ENCODE measurements at places on chromosomes 6 and 20.

GRCh38 chr6:80197474-80197873, 91.0 kb downstream of the BCKDHB start:
- no peak for DNase-seq

GRCh38 chr6:159833997-159834603, 34.0 kb downstream of the PNLDC1 start:
- DNase-seq = no peak

DNA sequence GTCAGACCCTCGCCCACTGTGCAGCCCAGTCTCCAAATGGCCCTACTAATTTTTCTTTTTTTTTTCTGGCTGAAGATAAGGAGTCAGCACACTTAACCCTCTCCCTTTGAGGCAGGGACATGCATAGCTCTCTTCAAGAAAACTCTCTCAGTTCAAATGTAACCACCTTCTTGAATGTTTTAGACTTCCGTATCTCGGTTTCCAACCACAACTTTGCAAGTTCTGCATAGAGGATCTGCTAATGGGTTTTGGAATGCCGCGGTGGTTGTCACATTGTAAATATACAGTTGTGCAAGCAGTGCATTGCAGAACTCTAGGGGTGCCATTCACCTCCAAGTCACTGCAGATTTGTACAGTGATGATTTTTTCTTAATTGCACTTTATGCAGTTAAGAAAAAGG, 59.4 kb upstream of the SLC35B3 start:
- no peak for DNase-seq

GRCh38 chr6:166488076-166488685, 98.3 kb downstream of the RAMACL start:
- peak; percentile 53 for DNase-seq

- no peak for DNase-seq
These were observed 215.5 kb upstream of the MCHR2 start for GRCh38 chr6:100209323-100210136.

GRCh38 chr6:96286503-96286902, 235.1 kb upstream of the UFL1 start:
- no peak for DNase-seq

DNA sequence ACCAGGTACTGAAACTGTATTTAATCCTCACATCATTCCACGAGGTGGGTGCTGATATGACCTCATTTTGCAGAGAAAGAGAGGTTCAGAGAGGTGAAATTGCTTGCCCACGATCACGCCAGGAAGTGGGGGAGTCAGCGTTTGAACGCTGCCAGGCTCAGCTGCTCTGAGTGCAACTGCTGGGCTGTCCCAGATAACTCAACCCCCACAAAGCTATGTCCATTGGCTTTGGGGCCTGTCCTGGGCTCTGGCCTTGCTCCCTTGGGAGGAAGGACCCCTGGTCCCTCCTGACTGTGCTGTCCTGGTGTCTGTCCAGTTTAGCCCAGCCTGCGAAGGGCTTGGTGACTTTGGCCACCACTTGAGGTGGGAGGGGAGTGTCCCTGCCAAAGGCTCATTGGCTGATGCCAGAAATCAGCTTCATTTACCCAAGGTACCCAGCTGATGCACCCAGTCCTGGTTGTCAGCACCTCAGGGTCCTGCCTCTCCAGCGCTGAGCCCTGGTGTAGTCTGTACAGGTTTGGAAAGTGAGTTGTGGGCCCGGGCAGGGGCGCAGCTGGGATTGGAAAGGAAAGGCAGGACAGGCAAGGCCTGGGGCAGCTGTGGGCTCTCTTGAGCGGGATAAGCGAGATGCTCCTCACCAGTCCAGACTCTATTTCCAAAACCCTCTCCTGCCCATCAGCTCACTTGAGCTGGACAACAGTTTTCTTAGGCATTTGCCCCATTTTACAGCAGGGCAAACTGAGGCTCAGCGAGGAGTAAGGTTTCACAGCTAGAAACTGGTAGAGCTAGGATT, 38.5 kb downstream of the SUN5 start:
- no peak for DNase-seq

DNA sequence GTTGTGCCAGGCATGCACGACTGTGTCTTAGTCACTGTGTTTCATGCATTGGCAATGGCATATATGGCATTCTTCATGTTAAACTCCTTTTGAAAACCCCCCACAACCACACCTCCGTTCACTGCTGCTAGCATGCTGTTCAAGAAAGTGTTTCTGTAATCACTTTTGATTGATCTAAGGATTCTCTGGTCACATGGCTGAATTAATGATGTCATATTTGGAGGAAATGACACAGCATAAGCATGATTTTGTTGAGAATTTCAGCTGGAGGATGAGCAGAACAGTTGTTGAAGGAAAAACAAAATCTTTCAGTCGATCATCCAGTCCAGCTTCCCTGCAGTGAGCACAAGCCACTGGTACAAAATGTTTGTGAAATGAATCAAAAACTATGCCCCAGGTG, 203.5 kb upstream of the ECI2 start:
- DNase-seq = no peak

DNA sequence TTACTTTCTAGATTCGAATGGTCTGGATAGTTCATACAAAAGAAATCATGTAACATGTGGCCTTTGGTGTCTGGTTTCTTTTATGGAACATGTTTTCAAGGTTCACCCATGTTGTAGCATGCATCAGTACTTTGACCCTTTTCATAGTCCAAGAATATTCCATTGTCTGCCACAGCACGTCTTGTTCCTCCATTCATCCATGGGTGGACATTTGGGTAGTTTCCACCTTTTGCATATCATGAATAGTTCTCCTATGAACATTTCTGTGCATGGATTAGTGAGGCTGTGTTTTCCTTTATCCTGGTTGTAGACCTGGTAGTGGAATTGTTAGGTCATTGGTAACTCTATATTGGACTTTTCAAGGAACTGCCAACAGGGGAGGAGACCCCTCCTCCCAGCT, 31.7 kb downstream of the GSTA3 start:
- no peak for DNase-seq

DNA sequence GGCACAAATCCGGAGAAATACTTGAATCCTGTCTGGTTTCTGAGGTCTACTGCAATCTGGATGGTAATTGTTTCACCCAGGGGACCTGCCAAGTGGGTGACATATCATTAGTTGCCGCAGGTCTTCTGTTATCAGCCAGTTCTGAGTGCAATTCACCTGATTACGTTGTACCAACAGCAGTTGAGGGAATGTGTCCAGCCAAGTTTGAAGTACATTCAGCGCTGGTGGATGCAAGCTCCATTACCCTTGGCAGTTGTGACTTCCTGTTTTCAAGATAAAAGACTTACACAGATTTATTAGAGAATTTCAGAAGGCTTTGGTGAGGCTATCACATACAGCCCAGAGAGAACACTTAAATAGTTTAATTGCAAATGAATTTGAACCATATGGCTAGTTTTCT, 42.8 kb downstream of the FNDC1 start:
- DNase-seq = no peak

- DNase-seq = no peak
These were observed 100.7 kb downstream of the FOXO3 start for GRCh38 chr6:108661430-108661829.

DNA sequence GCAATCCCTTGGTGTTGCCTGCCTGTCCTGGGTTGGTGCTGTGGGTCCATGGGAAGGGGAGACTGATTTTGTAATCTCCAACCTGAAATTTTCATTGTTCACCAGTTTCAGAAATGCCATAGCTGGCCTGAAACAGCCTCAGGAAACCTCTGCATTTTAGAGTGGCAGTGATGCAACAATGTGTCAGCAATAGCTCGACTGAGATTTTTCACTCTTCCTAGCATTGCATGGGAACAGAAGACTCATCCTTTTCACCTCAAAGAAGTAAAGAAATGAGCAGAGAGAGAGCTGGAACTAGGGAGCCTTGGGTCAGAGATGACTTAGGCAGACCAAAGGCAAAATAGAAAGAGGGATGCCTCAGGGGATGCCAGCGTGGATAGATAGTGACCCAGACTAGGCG, 23.7 kb upstream of the TMEM14A start:
- DNase-seq = no peak

GRCh38 chr6:74534465-74535211, 671.2 kb downstream of the COL12A1 start:
- DNase-seq = no peak

DNA sequence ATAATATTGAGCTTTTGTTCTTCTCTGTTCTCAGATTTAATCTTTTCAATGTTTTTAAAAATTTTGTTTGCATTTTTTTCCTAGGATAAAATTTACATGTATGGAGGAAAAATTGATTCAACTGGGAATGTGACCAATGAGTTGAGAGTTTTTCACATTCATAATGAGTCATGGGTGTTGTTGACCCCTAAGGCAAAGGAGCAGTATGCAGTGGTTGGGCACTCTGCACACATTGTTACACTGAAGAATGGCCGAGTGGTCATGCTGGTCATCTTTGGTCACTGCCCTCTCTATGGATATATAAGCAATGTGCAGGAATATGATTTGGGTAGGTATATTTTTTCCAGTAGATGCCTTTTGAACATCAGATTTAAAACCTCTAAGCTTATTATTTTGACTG, 89.8 kb downstream of the ATRN start:
- no peak for DNase-seq

DNA sequence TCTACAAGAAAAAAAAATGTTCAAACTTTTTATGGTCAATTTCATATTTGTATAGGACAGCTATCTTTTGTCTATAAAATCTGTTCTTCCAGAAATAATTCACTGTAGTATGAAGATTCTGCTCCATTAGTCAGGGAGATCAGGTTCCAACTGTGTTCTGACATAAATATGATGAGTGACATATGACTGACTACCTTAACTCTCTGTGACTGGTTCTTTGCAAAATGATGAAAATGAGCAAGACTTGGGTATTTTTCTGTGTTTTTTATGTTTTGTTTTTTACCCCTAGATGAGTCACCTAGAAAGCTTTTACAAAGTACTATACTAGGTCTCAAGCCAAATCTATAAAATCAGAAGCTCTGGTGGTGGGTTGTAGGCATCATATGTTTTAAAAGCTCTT, 229.6 kb downstream of the MMUT start:
- DNase-seq = no peak

DNA sequence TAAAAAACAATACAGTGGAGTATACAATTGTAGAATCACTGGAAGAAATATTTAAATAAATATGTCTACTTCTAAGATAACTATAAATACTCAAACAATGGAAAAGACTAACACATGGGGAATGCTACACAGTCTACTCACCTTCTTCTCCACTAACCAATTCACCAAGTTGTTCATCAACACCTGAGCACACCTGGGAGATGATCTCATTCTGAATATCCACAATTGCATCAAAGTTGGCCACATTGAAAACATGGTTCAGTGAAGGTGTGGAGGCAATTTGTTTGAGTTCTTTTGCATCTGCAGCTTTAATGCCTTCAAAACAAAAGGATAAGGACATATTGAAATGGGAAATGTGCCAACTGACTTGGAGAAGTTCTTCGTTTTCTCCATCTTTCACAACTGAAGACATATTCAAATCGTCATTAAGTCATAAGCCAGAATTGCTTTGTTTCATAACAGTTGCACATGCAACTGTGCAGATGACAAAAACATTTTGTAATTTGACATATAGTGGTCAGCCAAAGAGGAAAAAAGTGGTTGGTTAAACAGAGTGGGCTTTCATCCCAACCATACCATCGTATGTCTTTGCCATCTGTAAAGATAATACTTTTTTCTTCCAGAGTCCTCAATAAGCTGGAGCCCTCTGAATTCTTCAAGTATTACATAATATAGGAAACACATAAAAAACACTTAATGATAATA, 17.5 kb downstream of the COL12A1 start:
- no peak for DNase-seq

GRCh38 chr20:8132484-8133309, 631 bp downstream of the PLCB1 start:
- no peak for DNase-seq

DNA sequence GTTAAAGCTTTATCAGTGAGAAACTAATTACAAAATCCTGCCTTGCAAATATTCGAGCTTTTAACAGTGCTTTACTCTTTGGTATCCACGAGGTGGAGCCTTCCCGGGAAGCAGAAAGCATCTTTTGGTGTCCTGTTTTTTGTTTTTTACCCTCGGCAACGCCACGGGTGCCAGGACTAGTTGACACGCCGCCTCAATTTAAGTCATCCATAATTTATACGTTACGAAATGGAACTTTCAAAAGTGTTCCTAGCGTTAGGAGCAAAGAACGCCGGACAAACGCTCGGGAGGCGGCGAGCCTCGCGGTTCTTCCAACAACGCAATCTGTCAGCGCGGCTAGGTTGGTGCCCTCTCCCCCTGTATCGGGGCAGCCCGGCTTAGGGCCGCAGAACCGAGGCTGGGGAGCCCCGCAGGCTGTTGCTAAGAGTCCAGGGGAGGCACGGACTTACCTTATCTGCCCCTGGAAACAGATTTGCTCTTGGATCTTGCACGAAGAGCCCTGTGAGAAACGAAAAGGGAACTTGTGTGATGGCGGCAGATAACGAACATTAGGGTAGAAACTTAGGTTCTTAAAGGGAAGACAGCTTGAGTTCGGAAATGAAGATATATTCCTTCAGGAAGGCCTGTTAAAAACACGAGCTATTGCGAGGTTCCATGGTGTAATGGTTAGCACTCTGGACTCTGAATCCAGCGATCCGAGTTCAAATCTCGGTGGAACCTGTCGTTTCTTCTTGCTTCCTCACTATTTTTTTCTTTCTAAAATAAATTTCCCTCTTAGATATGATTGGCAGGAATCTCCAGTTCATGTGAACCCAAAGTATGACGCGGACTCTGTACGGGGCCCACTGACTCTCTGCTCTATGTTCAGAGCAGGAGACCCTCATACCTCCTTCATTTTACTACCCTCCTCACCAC, 46.2 kb upstream of the ZNF184 start:
- DNase-seq = no peak

DNA sequence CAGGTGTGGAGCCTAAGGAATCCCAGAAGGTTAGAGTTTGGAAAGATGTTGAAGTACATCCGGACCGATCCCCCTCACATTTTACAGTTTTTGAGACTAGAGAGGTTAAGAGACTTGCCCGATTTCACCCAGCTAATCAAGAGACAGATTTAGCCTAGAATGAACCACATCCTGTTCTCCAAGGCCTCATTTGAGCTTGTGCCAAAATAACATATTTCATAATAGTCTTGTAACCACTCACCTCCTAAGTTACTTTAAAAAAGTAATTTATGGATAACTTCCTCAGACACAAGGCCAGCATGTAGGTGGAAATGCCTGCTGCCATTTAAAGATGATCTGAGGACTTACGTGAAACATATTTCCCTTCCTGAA, 39.8 kb upstream of the ARHGAP18 start:
- no peak for DNase-seq

GRCh38 chr20:37473249-37474000, 47.6 kb upstream of the NNAT start:
- no peak for DNase-seq

DNA sequence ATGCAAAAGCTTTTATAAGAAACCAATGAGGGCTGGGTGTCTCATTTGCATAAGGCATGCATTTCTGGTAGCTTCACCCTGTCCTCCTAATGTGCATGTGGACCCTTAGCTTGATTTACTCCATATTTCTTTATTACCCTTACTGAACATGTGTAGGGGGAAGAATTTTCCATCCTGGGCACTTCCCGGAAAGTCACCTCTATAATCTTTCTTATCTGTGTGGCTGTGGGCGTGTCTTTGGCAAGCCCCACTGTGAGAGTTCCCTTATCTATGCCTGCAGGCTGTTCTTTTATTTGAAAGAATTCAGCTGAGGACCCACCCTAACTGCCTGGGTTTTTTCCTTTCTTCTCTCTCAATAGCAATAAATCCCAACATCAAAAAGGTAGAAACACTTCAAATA, 627.8 kb downstream of the DOK5 start:
- DNase-seq = no peak
